Neural progenitor cell (in vitro differentiated cells): ENCODE measurements at places on chromosomes 6 and 20. TPM values are rescaled to one million over a fixed set of nuclear protein-coding genes. Genes with fewer than 3 reads are reported as not detected.

GRCh38 chr6:110618591-110619267, 142.3 kb upstream of the SLC22A16 start:
- no peak for DNase-seq

The PSORS1C2 gene
- total RNA-seq, result not detected in 2 replicates

DNA sequence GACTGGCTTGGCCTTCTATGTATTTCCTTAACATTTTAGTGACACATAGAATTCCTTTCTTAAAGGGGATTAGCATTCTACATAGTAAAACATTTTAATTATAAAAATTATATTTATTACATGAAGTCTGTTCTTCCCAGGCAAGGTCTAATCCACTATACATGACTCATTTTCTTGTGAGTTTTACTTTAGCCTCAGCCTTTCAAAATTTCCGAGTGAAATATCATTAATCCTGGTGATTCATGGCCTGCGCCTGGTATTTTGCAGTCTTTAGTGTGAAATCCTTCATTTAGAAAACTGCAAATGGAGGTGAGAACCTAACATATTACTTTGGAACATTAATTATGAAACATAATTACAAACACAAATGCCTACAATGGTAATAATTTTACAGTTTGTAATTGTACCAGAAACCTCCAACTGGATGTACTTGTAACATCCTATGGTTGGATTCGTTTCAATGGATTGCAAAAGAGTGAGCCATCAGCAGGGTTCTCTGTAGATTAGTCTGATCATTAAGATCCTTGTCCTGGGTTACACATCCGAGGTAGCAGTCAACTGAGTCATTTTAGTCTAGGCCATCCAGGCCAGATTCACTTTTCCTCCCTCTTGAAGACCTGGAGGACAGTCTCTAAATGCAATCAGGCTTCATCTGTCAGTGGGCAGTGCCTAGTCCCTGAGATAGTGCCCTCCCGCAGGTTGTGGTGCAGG, 272.0 kb downstream of the PACRG start:
- DNase-seq, result no peak

GRCh38 chr6:125584468-125584939, 164.9 kb upstream of the HEY2 start:
- peak; percentile 83 for DNase-seq

The EPB41L1 gene
- total RNA-seq, result 32.7 and 35.8 TPM in 2 replicates

DNA sequence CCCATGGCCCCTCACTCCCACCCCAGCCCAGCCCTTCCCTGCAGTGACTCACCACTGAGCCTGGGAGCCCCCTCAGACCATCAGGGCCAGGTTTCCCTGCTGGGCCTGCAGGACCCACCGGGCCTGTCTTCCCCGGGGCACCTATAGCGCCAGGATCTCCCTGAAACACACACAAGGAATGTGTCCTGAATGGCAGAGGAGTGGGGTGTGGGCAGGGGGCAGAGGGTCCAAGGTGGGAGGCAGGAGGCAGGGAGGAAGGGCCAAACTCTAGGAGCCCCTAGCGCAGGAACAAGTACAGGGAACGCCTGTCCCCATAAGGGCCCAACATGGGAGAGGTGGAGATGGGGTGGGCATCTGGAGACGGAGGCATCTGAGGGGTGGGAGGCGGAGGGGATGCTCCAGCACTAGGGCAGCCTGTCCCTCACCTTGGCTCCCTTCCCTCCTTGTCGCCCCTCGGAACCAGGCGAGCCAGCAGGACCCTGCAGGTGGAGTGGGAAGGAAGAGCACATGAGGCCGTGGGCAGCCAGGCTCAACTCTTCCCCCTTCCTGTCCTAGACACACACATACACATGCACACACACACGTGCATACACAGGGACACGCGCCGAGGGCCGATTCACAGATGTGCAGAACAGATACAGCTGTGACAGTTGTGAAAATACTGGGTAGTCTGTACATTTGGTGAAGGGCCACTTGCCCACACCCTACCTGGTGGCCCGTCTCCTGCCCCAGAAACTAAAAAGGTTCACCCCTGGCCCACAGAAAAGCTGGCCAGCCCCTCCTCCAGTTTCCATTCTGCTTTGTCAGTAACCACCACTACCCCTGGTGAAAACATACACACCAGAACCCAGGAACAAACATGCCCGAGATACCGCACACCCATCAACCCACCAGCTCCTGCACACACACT, 24.6 kb downstream of the COL11A2 start:
- DNase-seq, result no peak

The SYNDIG1 gene
- total RNA-seq, result 1.0 and 4.7 TPM in 2 replicates

The BIRC7 gene
- total RNA-seq, result not detected in 2 replicates

The COL9A3 gene
- 10.5 and 34.8 TPM in 2 replicates for total RNA-seq

DNA sequence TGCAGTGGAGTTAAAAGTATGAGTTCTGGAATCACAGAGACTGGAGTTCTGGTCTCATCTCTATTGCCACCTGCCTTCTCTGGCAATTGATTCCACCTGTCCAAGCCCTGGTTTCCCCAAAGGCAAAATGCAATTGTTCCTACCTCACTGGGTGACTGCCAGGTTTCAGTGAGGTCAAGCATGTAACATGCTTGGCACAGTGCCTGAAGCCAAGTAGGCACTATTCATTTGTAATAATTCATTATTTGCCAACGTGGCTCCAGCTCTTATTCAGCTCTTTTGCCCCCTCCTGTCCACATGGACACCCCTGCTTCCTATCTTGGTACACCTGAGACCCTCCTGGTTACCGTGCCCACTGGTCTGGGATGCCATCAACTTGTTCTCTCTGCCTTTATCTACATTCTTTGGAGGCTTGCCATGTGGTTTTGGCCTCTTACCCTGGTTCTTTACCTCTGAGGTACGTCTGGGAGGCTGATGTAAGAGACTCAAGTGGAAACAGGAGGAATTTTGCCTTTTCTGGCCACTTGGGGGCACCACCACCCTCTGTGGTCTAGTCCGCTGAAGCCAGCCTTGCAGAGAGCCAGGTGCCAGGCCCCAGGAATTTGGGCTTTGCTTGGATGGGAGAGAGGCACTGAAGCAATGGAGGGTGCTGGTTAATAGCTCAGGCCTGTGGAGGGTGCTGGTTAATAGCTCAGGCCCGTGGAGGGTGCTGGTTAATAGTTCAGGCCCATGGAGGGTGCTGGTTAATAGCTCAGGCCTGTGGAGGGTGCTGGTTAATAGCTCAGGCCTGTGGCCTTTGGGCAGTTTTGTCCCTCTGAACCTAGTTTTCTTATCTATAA, 1.7 kb downstream of the KCNK15 start:
- peak; percentile 88 for DNase-seq

The TOX2 gene
- total RNA-seq, result 1.8 TPM in 1 of 2 replicates, not detected in the other

- DNase-seq, result no peak
Observed at GRCh38 chr6:17705428-17705777, 1.3 kb downstream of the NUP153 start.

The TMC2 gene
- total RNA-seq, result not detected in 2 replicates

- DNase-seq, result no peak
Observed at GRCh38 chr6:108421366-108421765, 126.5 kb downstream of the AFG1L start.

DNA sequence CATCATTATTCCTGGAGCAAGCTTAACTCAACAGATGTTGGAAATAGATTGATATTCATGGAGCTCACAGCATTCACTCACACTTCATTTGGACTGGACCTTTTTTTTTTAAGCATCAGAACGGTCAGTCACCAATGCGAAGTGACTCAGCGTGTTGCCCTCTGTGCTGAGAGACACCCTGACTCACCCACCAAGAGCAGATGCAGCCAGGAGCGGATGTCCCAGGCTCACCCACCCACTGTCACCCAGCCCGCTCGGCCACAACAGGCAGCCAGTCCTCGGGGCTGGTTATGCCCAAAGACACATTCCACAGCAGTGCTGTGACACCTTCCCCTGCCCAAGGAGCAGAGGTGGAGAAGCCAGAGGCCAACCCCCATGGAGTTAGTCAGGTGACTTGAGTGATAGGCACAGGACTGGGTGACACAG, 15.7 kb downstream of the RNASET2 start:
- DNase-seq, result no peak

DNA sequence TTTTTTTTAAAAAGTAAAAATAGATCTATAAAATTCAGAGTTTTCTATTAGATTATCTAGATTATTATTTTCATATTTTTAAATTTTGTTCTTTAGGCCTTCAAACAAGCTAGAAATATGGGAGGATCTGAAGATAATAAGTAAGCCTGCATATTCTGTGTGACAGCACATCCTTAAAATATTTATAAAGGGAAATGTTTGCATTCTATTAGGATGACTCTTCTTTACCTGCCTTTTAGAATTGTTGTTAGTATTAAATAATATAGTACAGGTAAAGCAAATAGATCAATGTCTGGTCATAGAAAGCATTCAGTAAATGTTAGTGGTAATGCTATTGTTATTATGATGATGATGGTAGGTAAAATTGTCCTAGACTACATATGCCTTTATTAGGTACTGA, 17.4 kb downstream of the PEX3 start:
- DNase-seq, result no peak

GRCh38 chr6:125019918-125020317, 57.7 kb downstream of the RNF217 start:
- no peak for DNase-seq

The PPP1R14C gene
- total RNA-seq, result 0.06 and 0.26 TPM in 2 replicates

The TTK gene
- total RNA-seq, result 139 and 231 TPM in 2 replicates

The FARS2 gene
- total RNA-seq, result 9.9 and 10.8 TPM in 2 replicates

The MOG gene
- not detected in 2 replicates for total RNA-seq

DNA sequence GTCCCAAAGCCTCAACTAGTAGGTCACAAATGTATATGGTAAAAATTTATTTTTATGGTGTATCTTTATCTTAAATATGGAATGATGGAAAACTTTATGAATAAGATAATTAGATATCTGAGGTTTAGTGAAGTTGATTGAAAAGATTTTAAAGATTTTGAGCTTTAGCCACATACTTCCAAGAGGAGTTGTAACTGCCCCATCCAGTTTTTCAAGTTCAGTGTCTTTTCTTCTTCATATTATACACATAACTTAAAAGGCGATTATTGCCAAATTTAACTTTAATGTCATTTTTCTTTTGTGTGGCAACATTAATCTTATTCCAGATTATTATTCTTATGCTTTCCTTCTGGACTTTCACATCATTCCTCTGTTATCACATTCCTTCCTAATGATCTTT, 266.4 kb downstream of the TINAG start:
- no peak for DNase-seq

The TXLNB gene
- 0.06 TPM in 2 replicates for total RNA-seq

- peak; percentile 87 for DNase-seq
Observed at GRCh38 chr6:117265410-117266256, at the start of gene VGLL2. Gene VGLL2, plus strand, starts transcription at chr6:117265558. Its CDS starts 206 bp downstream, at chr6:117265764.

DNA sequence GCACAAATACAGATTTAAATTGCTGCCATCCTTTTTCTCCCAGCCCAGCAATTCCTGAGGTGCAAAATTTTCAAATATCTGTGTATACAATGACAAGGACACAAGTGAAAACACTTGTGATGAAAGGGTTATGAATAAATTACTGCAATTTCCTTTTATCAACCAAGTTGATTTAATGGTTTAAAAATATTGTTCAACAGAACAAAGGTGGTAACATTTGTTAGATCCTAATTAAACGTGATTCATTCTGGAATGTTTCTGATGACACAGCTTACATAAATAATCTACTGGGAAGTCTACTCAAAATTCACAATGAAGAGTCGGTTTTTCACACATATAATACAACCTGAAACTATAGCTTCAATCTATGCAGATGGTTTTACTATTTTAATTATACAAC, 17.1 kb downstream of the B4GALT5 start:
- DNase-seq, result no peak

GRCh38 chr6:170193326-170193821, 97.5 kb downstream of the DLL1 start:
- DNase-seq, result no peak

DNA sequence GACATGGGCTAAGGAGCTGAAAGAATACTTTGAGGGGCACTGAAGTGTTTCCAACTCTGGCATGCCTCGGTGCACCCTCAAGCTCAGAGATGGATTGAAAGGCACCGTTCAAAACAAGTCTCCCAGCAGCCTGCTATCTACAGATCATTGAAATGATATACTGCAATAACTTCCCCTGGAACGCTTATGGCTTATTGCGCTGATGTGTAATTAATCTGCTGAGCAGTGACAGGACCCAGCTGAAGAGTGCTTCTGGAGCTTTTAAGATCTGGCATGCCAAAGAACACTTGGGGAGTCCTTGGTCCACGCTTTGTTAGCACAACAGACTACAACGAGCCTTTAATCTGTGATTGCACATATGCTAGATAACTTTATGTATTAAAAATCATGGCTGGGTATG, 708.2 kb downstream of the PRKN start:
- DNase-seq, result no peak

DNA sequence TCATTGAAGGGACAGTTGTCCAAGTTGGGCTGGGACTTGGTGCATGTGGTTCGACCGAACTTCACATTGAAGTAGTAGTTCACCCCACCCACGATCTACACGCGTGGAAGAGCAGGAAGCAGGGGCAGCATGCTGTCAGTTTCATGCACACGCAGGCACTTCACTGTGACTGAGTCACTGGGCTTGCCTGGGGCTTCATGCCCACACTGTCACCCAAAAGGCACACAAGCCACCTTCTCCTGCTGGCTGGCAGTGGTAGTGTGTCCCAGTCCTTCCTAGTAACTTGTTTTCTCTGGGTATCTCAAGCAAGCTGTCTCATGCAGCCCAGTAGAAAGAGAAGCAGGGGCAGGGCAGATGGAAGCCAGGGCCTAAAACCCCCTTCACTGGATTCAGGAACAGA, 2.0 kb downstream of the CST5 start:
- DNase-seq, result no peak

The CARMIL1 gene
- 11.0 and 13.3 TPM in 2 replicates for total RNA-seq

The PHACTR1 gene
- total RNA-seq, result 2.4 and 6.1 TPM in 2 replicates

The FBXL4 gene
- 17.4 and 18.3 TPM in 2 replicates for total RNA-seq

DNA sequence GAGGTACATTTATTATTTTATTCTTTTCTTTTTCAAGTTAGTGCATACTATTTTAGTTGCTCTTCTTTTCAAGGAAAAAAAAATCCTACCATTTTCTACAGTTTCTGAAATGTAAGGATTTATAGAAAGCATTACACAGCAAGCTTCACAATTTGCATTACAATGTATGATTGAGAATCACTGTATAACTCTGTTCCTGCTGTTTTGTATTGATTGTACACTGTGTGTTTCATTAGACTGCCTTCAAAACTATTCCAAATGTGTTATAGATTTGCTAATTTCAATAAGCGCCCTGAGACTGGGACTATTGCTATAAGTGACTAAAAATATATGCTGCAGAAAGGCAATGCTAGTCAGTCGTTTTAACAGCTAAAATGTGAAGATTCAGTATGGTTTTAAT, 479.7 kb upstream of the EYS start:
- no peak for DNase-seq

DNA sequence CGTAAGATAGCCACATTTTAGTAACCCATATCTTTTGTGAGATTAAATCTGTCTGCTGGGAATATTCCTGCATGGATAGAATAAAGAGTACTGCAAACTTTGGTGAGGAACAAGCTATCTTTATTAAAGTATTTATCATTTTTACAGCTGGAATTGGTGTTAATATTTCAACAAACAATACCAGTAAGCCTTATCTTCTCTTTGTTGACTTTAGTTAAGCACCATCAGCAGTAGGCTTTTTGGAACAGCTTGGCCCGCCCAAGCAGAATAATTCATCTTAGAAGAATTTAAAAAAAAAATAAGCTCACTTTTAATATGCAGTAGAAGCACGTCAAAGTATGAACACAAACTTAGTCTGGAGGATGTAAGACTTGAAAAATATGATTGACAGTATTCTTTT, 917.8 kb upstream of the ADGRB3 start:
- DNase-seq, result no peak
